Cortex of kidney (tissue), 1 donor: ENCODE measurements at places on chromosomes 12 and 14.

GRCh38 chr12:109591041-109591440, 17.4 kb downstream of the MVK start:
- DNase-seq = no peak

- no peak for DNase-seq
Observed at GRCh38 chr14:52303236-52303635, 10.9 kb upstream of the PTGER2 start.

- DNase-seq = no peak
Observed at GRCh38 chr12:128818065-128819022, 5.4 kb downstream of the SLC15A4 start.

GRCh38 chr12:108805136-108805535, 52.2 kb downstream of the SSH1 start:
- no peak for DNase-seq

GRCh38 chr14:79767251-79767650, 444.1 kb downstream of the DIO2 start:
- no peak for DNase-seq

GRCh38 chr14:94483729-94484275, 7.8 kb upstream of the SERPINA9 start:
- DNase-seq = no peak

DNA sequence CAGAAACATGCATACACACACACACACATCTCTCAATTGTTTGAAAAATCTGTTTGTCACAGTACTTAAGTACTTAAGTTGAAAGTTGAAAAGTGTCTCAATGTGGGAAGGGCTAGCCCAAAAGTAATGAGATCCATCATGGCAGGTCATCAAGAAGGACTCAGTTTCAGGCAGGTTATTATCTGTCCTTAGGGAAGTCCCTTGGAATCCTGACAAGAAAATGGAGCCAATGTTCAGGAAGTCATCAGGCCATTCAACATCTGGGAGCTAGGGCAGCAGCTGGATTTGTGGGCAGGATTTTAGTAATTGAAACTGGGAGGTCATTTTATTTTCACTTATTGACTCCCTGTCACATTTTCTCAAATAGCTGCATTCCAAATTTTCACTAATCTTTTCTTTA, 56.0 kb downstream of the MSRB3 start:
- DNase-seq = no peak

GRCh38 chr12:55925870-55926737, 1.6 kb downstream of the PYM1 start:
- DNase-seq = no peak
